CD4-positive, alpha-beta T cell treated with Interferon alpha-2 for 1 hour (primary cell): ENCODE measurements at places on chromosomes 5 and 9.
A peak's percentile ranks its signal among the peaks of the same experiment; 100 is the strongest.

GRCh38 chr9:33731625-33732024 is 63.7 kb upstream of the PRSS3 start:
- DNase-seq, result no peak

- no peak for DNase-seq
Measured at GRCh38 chr9:26956860-26957233, 635 bp downstream of the IFT74 start.

GRCh38 chr5:44294516-44294915 is 94.7 kb downstream of the FGF10 start:
- no peak for DNase-seq

DNA sequence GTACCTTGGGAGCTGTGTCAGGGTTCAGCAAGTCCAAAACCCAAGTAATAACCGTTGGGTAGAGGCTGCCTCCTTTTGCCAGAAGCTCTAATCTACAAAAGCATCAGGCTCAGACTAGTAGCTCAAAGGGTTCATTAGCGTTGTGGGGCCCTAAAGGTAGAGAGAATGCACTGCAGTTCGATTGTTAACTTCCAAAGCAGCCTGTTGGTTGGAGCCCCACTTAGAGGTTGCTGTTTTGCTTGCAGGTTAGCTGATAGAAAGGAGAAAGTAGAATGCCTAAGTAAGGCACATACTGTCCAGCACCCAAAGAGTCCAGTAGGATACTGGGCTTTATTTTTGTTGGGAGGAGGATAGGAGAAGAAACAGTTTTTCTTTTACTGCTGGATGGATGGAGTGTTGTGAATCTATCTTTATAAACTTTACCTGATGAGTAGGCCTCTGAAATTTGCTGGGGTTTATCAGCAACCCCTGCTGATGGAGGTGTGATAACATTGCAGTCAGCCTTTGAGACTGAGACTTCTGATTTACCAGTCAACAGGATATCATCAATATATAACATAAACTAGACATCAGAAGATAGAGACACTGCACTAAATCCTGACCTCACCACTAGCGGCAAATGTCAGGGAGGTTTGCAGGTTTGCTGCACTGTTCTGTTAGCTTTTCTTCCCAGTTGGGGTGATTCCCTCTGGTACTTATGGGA is 34.8 kb downstream of the ZNF131 start:
- no peak for DNase-seq

DNA sequence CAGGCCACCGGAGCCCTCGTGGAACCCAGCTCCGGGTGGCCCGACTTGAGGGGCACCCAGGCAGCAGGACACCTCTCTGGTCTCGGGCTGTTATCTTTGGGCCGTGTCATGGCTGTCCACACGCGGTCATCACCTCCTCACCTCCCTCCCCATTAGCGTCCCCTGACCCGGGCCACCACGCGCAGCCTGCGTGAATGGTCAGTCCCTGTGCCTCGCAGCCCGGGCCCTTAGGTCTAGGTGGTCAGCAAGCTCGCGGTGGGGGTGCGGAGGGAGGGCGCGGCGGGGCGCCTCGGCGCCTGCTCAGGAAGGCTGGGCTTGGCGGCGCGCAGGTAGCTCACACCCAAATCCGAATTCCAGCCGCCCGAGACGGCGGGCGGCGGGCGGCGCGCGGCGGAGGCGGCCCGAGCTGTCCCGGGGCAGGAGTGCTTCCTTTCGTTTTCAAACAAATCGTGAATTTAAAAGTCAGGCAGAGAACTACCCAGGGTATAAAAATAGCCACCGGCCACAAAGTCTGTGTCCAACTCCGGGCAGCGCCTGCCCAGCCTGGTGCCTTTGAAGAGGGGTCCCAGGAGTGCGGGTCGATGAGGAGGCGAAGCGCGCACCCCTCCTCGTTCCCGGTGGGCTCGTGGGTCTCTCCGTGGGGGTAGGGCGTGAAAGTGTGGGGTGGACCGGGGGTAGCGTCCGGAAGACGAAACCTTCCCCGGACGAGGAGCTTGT is 1.0 kb upstream of the RXRA start:
- peak; percentile 47 for DNase-seq

GRCh38 chr5:120568711-120569110 is 104.6 kb downstream of the PRR16 start:
- no peak for DNase-seq

- no peak for DNase-seq
Measured at GRCh38 chr5:4571248-4571948, 568.7 kb upstream of the ADAMTS16 start.

- DNase-seq, result no peak
Measured at GRCh38 chr9:3497401-3497800, 28.4 kb downstream of the RFX3 start.

GRCh38 chr5:58759745-58760144 is 176.9 kb downstream of the RAB3C start:
- DNase-seq, result peak; percentile 33

- DNase-seq, result no peak
Measured at GRCh38 chr5:50766042-50766441, 99.6 kb downstream of the PARP8 start.

DNA sequence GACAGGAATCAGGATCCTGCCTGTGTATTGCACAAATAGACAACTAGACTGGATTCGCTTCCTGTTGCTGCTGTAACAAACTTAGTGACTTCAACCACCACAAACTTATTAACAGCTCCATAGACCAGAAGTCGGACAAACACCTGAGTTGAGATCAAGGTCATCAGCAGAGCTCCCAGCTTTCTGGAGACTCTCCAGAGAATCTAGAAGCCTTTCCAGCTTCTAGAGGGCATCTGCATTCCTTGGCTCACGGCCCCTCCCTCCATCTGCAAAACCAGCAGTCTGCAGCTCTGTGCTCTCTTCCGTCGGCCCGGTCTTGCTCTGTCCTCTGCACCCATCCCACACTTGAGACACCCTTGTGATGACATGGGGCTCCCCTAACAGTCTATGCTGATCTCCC is 99.1 kb downstream of the KCNT1 start:
- DNase-seq, result no peak

DNA sequence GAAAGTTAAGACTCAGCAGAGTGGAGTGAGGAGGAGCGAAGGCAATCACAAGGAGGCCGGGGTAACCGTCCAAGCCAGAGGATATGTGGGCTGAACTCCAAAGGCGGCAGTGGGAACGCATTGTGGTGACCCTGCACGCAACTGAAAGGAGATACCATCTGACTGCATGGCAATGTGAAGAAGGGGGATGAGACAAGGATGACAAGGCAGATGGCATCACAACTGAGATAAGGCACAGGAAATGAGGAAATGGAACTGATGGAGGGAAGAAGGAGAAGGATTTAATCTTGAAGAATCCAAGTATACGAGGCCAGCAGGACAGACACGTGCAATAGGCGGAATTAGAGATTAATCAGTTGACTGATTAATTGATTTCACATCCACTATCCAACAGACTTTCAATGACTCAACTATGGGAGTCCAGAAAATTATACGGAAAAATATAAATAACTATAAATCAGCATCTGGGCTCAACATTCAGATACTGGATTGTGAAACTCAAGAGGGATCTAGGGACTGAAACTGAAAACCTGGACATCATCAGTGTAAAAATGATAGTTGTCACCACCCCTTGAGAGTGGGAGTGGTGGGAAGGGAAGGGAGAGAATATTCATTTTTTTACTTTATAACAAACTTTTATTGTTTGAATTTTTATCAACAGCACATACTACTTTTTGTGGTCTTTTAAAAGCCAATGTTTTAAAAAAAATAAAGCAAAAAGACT is 86.1 kb downstream of the ARL15 start:
- no peak for DNase-seq

- DNase-seq, result no peak
Measured at GRCh38 chr5:88049737-88050136, 218.9 kb downstream of the TMEM161B start.

DNA sequence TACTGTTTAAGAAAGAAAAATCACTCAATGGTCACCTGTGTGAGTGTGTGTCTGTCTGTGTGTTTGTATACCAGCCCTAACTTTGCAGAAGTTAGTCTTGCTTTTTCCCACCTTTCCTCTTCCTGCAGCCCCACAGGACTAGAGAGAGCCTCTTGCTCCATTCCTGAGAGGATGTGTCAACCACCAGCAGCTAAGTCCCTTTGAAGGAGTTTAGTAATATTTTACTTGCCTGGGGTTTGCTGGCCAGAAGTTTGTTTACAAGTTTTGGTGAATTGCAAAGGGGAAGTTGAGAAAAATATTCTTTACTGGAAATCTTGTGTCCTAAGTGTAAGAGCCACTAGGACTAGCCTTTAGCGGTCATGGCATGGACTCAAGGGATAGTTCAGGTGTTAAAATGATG is 316.2 kb downstream of the BRINP1 start:
- DNase-seq, result no peak

DNA sequence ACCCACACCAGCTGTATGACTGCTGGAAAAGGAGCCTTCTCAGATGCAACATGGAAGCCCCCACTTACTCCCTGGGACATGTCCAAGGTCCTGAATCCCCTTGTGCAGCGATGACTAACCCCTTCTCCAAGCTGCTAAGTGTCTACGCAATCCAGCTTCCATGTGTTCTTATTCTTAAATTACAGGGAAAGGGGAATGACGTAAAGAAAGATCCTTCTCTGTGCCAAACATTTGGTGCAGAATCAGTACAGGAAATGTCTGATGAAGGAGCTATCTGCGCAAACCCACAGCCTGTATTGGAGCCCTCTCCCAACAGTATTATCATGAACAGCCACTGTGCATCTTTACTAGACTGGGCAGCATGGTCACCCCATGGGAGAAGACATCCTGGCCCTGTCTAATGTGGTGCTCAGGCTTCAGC is 183.2 kb downstream of the FRMD3 start:
- no peak for DNase-seq

DNA sequence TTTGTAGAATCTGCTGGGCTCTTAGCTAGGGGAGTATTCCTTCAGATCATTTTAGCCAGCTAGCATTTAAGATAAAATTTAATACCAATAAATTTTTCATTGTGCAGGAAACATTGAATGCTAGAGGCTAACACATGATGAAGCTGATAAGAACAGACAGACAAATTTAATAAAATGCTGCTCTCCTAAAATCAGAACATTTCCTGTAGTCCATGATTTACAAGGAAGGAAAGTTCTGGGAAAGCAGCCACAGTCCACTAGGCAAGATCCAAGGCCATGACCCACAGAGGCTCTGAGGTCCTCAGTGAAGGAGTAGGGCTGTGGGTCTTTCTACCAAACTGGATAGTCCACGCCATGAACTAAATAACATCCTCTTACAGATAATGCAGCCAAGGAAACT is 253.0 kb downstream of the ICE1 start:
- no peak for DNase-seq

DNA sequence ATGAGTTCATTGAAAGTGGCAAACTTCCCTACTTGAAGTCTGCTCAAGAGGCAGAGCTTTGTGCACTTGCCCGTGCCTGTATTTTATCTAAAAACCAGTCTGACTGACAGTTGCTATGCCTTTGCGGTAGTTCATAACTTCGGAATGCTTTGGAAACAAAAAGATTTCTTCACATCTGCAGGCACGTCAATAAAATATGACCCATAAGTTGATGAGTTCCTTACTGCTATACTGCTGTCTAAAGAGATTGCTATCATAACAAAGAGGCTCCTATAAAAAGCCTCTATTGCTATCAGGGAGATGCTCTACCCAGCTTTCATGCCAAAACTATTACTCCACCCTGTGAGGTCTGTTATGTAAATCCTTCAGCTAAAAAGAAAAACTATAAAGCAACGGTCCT is 25.4 kb upstream of the RNF20 start:
- no peak for DNase-seq

GRCh38 chr5:174607916-174608315 is 116.5 kb upstream of the MSX2 start:
- no peak for DNase-seq

- no peak for DNase-seq
Measured at GRCh38 chr5:116242343-116242742, 157.5 kb downstream of the COMMD10 start.

DNA sequence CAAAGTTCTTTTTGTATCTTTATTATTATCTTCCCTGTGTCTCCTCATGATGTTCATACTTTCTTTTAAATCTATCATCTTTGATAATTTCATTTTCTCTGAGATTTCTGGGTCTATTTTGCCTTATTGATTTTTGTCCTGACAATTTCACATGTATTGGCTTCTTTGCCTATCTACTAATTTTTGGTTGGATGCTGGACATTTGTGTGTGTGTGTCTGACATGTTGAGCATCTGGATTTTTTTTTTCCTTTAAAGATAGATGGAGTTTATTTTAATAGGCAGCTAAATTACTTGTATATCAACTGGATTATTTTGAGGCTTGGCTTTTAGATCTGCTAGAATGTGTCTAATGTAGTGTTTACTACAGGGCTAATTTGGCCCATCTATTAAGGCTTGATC is 178.0 kb upstream of the MOCS2 start:
- DNase-seq, result no peak

DNA sequence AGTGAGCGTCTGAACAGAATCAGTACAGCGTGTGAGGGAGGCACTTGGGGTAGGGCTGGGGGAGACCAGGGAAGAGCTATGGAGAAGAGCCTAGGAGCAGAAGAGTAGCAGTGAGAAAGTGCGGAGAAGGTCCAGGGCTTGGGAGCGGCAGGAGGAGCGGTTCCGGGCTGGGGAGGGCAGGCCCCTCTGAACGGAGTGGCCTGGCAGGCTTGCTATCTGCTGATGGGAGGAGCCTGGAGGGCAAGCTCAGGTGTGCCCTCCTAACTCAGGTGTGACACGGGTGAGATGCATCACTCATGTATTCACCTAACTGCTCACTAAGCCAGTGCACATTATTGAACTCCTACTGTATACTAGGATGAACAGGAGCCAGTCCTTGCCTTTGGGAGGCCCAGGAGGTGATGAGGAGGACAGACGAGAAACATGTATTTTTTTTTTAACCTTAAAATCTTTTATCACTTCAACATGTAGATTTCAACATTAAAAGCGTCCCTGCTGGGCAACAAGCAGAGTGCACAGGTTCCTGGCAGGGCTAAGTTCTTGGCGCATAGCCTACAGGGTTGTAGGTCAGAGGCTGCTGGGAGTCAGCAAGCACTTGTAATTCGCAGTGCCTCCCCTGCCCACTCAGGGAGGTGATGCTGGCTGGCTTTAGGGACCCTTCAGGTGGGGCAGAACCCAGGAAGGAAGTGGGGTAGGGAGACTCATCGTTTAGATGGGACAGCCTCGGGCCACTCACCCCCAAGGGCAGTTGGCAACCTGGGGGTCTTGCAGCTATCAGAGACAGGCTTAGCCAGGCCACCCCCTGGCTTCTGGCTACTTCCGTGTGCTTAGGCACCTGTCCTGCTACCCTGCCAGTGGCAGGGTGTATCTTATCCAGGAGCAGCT is 55.5 kb downstream of the TMOD1 start:
- no peak for DNase-seq

- no peak for DNase-seq
Measured at GRCh38 chr9:70435948-70436347, 21.5 kb upstream of the KLF9 start.

GRCh38 chr9:61669352-61669751 is 479.5 kb downstream of the SPATA31A7 start:
- no peak for DNase-seq
